T follicular helper cell (primary cell): ENCODE measurements at places on chromosomes 1 and 21.

GRCh38 chr1:64308866-64309265 lies 105.4 kb downstream of the UBE2U start:
- DNase-seq: no peak

GRCh38 chr1:161009602-161010211 lies 11.2 kb downstream of the F11R start:
- DNase-seq: no peak

- no peak for DNase-seq
Measured at GRCh38 chr1:34290831-34291230, 114.1 kb downstream of the C1orf94 start.

DNA sequence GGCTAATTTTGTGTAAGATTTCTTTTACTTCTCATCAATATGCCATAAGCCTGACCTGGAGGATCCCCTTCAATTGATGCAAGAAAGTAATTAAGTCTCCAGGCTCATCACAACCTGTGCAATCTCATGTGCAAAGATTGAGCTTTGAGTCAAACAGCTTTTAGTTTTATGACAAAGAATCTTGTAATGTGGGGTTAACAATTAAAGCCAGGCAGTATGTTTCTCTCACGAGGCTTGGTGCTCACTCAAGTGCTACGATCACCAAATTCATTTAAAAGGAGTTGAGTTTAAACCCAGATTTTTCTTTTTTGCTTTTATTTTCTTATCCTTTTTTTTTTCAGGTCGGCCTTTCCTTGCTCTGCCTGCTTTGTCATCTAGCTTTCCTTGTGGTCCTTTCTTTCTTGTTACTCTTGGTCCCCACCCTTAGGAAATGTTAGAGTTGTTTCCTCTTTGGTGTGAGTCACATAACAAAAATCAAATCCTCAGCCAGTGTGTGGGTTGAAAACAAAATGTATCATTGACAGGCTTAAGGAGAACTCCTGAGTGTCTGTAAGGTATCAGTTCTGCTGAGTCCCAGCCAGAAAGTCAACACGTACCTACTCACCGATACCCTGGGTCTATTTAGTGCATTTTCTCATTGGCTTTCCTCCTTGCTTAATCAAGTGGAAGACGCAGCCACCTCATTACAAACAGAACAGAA lies 1037.2 kb downstream of the ADGRL2 start:
- no peak for DNase-seq

DNA sequence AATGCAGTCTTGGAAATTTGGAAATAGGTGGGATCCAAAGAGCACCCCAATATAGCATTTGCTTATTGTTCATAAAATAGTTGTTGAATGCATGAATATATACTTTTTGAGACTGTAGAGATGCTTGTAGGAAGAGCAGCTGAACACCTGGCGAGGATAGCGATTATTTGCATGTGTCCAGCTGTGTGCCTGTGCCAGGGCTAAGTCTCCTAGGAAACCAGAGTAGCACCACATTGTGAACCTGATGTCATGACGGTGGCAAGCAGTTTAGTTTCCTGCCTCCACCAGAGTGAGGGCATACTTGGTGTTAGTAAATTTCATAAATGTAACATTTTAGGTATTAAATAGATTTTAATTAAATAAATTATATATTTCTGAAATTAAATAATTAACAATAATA lies 37.3 kb upstream of the IRF2BP2 start:
- DNase-seq: no peak
